ENCODE measurements at places on chromosomes 5 and 9.
A peak's percentile ranks its signal among the peaks of the same experiment; 100 is the strongest.

GRCh38 chr5:128665747-128666355 lies 127.8 kb upstream of the FBN2 start:
- DNase-seq = no peak

DNA sequence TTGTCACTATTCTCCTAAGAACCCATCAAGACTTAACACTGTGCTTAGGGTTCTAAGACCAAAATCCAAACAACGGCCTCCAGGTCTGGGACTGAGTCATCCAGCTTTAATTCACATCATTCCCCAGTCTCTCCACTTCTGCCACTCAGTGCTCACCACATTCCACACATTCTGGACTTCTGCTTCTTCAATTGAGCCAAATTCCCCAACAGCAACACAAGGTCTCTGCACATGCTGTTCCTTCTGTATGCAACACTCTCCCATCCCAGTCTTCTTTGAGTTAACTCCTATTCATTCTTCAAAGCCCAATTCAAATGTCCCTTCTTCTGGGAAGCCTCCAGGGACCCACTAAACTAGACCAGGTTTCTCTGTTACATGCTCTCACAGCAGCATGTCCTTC lies 97.8 kb downstream of the GPR21 start:
- DNase-seq = peak; percentile 72

DNA sequence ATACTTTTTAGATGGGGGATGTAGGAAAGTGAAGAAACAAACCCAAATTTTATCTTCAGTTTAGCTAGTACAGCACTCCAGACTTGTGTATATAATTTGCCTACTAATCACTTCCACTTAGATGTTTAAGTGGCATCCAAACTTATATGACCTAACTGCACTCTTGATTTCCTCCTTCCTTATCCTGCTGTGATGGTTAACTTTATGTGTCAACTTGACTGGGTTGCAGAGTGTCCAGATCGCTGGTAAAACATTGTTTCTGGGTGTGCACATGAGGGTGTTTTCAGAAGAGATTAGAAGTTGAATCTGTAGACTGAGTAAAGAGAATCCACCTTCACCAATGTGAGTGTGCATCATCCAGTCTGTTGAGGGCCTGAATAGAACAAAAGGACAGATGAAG lies 79.8 kb downstream of the PCSK1 start:
- no peak for DNase-seq

- peak; percentile 58 for DNase-seq
Observed at GRCh38 chr5:147857302-147858129, 21.0 kb upstream of the SCGB3A2 start.

DNA sequence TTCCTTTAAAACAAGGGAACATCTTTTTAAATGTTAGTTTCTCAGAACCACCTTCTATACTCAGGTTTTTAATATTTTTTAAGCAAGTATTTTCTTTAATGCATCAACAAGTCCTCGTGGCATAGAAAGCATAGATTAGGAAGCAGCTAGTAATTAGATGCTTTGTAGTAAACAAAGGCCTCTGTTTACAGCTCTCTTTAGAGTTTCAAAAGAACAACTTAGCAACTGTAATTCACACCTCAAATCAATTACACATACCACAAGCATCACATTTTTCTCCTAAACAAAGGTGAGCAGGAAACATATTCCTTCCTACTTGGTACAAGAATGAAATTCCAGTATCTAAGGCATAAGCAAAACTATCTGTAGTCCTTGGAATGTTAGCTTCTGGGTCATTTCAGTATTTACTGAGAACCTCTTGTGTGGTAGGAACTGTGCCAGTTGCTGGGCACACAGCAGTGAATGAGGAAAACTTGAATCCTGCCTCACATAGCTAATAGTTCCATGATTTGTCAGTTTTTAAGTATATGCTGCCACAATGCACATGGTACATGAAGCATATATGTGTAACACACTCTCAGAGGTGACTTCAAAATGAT lies 249.1 kb downstream of the CEMIP2 start:
- DNase-seq = no peak

DNA sequence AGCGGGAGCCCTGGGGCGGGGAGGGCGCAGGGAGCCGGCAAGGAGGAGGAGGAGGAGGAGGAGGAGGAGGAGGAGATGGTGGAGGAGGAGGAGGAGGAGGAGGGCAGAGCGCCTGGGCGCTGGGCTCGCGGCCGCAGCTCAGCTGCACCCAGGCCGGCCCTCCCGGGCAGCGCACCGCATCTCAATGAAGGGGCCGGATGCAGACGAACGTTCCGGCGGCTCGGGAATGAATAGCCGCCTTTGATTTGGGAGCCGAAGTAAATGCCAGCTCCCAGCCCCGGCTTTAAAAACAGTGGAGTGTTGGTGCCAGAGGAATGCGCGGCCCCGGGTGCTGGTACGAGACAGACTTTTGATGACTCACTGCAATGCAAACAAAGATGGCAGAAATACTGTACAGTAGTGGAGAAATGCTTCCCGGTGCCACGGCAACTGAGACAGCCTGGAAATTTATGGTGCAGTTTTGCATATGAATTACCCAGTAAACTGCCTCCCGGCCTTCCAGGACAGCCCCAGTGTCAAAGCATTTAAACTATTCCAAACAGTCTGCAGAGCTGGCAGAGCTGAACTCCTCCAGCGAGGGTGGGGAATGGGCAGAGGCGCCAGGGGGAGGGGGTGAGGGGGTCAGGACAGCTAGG lies 43.1 kb downstream of the NACC2 start:
- DNase-seq = peak; percentile 89

GRCh38 chr5:66952153-66952552 lies 244.4 kb downstream of the CD180 start:
- DNase-seq = no peak

DNA sequence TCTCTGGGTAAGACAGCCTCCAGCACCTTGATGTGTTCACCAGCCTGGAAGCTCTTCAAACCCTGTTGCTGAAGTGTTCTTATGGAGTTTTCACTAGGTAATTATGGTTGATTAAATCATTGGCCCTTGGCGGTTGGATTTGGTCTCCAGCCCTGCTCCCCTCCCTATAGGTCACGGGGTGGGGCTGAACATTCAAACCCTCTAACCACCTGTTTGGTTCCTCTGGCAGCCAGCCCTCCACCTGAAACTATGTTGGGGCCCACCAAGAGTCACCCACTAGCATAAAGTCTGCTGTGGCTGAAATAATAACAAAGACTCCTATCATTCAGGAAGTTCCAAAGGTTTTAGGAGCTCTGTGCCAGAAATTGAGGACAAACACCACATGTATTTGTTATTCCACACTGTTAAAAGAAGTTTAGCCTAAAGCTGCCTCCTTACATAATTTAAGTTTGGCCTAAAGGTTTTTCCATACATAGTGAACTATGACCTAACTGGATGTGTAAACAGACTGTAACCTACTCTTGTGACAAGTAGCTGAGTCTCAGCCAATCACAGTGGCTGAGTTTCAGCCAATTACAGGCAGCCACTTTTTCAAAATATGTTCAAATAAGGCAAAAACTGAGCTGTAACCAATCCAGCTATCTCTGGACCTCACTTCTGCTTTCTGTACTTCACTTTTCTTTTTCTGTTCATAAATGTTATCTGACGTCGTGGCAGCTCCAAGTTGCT lies 34.8 kb downstream of the TMEM252 start:
- DNase-seq = no peak

DNA sequence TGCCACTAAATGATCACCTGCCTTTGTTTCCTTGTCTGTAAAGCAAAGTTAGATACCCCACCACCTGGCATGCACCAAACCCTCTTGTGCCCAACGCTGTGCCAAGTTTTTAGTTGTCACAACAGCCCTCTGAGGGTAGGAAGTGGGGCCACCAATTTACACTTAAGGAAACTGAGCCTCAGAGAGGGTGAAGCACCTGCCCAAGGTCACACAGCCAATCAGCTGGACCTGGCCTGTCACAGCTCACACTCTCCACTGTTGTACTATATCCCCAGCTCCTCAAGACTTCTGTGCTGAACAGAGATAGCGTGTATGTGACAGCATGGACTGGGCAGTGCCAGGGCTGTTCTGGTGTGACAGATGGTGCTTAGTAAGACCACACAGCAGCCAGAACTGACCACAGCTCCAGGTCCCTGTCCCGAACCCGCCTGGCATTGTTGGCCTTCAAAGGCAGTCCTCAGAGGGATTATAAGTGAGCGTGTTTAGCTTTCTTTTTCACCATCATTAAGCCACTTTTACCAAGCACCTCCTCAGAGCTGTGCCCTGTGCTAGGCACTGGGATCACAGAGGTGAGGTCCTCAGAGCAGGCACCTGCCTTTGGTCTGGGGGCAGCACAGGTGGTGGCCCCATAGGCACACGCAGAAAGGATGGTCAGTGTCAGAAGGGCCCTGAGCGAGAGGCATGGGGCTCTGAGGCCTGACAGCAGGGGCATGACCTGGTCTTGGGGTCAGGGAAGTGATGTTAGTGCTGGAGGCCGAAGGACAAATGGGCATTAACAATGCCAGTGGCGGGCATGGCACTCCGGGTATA lies 71.1 kb downstream of the COL27A1 start:
- DNase-seq = no peak

DNA sequence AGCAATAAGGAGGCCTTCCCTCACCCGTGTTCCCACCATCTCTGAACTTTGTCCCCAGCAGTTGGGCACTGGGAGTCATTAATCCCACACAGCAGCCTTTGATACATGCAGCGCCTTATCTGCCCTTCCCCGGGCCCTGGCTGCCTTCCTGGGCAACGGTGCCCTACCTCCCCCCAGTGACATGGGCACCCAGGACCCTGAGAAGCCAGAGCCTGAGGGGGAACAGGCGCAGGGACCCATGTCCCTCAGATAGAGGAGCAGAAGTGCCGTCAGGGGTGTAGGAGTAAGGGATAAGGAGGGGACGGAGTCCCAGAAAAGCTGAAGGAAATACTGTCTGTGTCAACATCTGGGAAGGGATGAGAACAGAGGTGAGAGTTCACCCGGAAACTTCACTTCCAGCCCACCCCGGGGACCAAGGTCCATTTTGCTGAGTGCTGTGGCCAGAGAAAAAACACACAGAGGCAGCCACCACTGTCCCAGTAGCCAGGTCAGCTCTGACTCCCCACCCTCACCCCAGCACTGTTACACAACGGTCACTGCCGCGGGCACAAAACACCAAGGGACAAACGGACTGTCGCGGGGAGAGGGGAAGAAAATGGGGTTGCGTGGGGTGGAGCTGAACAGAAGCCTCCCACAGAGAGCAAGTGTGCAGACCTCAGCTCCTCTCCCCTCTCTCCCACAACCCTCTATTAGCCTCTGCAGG lies 3.8 kb downstream of the PCDH1 start:
- no peak for DNase-seq

Data from AG08395 (cell line).